Endothelial cell (in vitro differentiated cells): ENCODE measurements at places on chromosomes 1 and 21. TPM values are rescaled to one million over a fixed set of nuclear protein-coding genes. Genes with fewer than 3 reads are reported as not detected.
A peak's percentile ranks its signal among the peaks of the same experiment; 100 is the strongest.

GRCh38 chr1:243474136-243474881 lies 218.5 kb downstream of the SDCCAG8 start:
- H3K4me3 ChIP-seq = no peak overlapping the region
- peaks cover 3% of the 10 kb centered on the region for H3K27me3 ChIP-seq
- H3K36me3 ChIP-seq = peaks cover 4% of the 10 kb centered on the region
- H3K4me1 ChIP-seq = peaks cover 2% of the 10 kb centered on the region

DNA sequence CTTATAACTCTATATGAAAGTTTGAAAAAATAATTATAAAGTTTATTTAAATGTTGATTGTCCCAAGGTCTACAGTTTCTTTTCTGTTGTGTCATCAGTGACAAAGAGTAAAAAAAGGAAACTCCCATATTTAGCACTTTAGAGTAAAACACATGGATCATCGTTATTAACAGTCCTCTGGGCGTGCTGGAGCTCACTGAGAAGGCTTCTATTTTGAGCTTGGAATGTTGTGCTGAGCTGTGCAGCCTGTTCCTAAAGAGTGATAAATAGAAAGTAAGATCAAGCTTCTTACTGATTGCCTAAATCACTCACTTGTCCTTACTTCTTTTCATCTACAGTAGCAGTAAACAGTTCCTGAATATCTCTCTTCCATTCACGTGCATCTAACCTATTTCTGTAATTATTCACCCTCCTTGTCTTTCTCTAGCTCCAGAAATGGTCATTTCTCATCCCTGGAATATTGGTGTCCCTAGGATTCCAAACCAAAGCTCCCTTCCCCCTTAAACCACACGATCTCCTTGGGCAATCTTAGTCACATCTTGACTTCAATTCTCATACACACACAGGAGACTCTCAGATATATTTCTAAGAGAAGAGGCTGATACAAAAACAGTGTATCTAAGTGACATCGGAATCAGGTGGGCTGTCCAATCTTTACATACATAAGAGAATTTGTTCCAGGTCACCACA lies 11.9 kb downstream of the GBP5 start:
- peaks cover 19% of the 10 kb centered on the region for H3K4me1 ChIP-seq
- no peaks in the 10 kb centered on the region for H3K36me3 ChIP-seq
- no peak for DNase-seq
- H3K4me3 ChIP-seq = no peak overlapping the region

GRCh38 chr1:150280138-150280707 lies 2.1 kb upstream of the CIART start:
- no peak for DNase-seq
- H3K4me3 ChIP-seq = peak overlapping the region; percentile 61
- H3K27me3 ChIP-seq = peaks cover 14% of the 10 kb centered on the region
- H3K36me3 ChIP-seq = peaks cover 60% of the 10 kb centered on the region

DNA sequence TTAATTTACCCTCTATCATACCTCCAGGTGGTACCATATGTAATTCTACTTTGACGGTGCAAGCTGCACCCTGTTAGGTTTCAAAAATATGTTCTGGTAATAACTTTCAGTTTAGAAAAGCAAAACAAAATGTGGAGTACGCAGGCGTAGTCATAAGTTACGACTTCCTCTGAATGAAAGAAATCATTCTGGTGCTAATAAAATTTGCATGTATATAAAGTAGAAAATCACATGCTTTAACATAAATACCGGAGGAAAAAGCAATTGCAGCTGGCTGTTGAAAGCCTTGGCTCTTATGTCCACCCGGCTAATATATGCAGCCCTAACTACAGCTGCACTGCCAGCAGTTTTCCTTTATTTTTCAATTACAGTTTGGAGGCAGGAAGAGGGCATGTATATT lies 65.2 kb upstream of the TMPRSS15 start:
- no peaks in the 10 kb centered on the region for H3K36me3 ChIP-seq
- H3K27ac ChIP-seq = no peak overlapping the region
- no peak for DNase-seq
- H3K27me3 ChIP-seq = no peaks in the 10 kb centered on the region

The BARHL2 gene
- not detected for total RNA-seq

GRCh38 chr1:29668551-29669157 lies 432.3 kb downstream of the PTPRU start:
- no peak overlapping the region for H3K27ac ChIP-seq
- no peak for DNase-seq
- H3K4me3 ChIP-seq = no peak overlapping the region
- no peaks in the 10 kb centered on the region for H3K36me3 ChIP-seq
- H3K27me3 ChIP-seq = peaks cover 4% of the 10 kb centered on the region
- no peaks in the 10 kb centered on the region for H3K4me1 ChIP-seq

DNA sequence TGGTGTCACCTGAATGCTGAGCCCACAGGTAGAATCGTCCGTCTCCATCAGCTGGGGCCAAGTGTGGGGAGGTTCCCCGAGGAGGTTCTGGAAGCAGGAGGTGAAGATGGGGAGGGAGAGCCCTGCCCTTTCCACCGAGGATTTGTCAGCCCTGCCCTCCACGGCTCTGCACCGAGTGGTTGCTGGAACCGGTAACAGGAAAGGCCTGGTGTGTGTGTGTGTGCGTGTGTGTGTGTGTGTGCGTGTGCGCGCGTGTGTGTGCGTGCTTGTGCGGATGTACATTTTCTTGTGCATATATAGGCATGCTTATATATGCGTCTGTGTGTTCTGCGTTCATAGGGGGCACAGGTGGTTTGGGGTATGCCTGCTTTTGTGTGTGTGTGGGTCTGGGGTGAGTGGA lies 3.5 kb downstream of the NBL1 start:
- no peak for DNase-seq
- H3K27ac ChIP-seq = no peak overlapping the region
- peaks cover 9% of the 10 kb centered on the region for H3K27me3 ChIP-seq
- H3K36me3 ChIP-seq = no peaks in the 10 kb centered on the region
- no peak overlapping the region for H3K4me3 ChIP-seq

The LEMD1 gene
- 3.0 TPM for total RNA-seq

DNA sequence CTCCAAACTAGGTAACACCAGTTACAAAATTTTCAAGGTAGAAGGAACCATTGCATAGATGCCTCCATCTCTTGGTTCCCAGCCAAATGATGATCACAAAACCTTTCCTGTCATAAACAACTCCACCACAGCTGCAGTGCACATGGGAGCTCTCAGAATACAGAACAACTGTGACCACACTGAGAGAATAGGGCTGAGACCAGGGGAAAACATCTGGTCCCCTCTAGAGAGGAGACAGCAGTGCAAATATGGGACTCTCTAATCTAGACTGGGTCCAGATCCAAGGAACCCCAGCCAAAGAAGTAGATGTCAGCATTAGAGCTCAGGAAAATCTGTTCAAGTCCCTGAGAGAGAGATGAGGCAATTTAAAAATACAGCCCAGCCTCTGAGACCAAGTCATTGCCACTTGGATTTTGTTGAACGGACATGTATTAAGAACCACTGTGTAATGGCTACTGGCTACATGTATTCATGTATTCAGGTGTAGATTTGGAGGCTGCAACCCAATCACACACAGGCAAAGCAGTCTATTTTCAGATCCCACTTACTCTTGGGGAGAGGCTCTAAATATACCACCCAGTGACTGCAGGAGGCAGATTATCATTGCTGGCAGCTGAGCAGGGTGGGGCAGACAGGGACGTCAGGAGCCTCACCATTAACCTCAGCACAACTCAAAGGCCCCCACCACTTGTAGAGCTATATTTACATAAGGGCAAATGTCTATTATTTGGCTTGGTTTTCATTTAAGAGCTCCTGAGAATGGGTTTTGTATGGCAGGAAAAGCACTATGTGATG lies 7.6 kb upstream of the RXRG start:
- H3K4me3 ChIP-seq = no peak overlapping the region
- no peak overlapping the region for H3K27ac ChIP-seq
- H3K27me3 ChIP-seq = peaks cover 1% of the 10 kb centered on the region
- no peaks in the 10 kb centered on the region for H3K36me3 ChIP-seq
- H3K4me1 ChIP-seq = no peaks in the 10 kb centered on the region
- DNase-seq = no peak

The RORC gene
- 1.0 TPM for total RNA-seq

DNA sequence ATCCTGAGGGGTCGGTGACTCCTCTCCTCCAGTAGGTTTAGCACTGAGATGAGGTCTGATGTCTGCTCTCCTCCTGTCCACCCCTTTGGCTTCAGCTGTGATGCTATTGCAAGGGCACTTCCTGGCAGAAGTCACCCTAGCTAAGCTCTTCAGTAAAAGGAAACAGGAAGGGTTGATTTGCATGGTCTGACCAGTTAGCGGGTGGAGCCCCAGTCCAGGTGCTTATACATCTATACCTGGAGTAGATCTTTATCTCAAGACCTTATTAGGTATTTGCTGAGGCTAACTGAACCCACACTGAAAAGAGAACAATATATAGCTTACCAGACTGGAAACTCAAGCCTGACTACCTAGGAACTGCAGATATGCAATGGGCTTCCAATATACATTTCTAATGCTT lies 28.9 kb upstream of the NFASC start:
- no peak for DNase-seq
- H3K4me1 ChIP-seq = no peaks in the 10 kb centered on the region
- no peak overlapping the region for H3K4me3 ChIP-seq
- no peak overlapping the region for H3K27ac ChIP-seq

The CYP4B1 gene
- total RNA-seq = not detected

DNA sequence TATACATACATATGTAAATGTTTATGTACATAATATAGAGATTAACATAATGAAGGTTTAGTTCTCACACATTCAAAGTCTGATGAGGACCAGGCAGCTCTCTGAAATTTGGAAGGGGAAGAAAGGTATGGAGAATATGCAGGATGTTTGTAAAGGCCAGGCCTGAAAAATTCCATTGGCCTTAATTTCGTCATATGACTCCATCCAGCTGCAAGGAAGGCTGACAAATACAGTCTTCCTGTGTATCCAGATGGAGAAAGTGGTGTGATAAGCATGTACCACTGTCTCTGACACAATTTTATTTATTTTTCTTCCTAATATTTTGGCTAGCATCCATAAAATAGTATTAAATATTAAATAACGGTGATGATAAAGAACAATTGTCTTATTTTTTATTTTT lies 6.3 kb upstream of the SGIP1 start:
- H3K4me3 ChIP-seq = no peak overlapping the region
- H3K27me3 ChIP-seq = no peaks in the 10 kb centered on the region
- DNase-seq = no peak

DNA sequence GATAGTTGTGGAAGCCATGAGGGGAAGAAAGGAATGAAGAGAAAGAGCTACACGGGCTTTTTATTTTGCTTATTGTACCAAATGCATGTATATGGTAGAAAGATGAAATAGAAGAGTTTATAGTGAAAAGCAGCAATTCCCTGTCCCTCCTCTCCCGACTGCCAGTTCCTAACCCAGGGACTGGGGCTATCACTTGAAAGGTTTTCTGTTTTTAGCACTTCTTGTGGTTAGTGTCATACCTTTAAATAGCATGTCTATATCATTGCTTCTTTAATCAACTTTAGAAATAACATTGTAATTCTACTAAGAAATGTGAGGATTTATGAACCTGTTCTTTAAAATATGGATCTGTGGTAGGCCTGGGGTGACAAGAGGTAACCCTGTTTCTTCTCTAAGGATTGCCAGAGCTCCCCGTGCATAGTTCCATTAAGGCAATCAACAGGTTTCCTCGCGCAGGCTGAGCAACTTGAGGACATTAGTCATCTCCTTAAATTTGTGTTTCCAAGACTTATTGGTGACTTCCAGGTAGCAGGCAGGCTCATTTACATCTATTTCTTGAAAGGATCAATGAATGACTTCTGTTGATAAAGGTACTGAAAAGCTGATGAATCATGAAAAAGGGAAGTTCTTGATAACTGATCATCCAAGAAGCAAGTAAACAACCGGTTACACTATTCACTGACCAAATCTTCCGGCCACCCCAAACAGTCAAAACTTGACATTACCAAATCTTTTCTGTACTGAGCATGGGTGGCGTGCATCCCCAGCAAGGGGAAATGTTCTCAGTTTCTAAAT lies 37.8 kb upstream of the S1PR1 start:
- H3K27ac ChIP-seq = no peak overlapping the region
- peaks cover 6% of the 10 kb centered on the region for H3K4me1 ChIP-seq
- H3K4me3 ChIP-seq = no peak overlapping the region
- no peaks in the 10 kb centered on the region for H3K36me3 ChIP-seq

GRCh38 chr1:171985639-171986038 lies 144.3 kb downstream of the DNM3 start:
- no peak overlapping the region for H3K4me3 ChIP-seq
- H3K36me3 ChIP-seq = no peaks in the 10 kb centered on the region
- peak; percentile 18 for DNase-seq
- H3K27me3 ChIP-seq = peaks cover 5% of the 10 kb centered on the region

DNA sequence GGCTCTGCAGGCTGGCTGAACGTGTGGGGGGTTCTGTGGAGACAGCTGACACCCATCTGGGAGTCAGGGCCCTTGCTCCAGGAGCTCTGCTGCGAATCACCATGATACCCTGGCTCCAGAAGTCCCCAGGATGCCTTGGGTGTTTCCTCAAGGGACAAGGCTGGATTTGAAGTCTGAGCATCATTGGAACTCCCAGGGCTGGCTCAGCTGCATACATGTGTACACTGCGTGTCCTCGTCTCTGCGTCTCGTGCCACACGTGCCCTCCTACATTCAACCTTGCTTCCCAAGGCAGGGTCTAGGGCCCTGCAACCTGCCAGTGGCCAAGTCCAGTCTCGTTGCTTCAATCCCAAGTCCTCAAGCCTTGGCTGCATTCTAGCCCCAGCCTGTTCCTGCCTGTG lies 11.7 kb downstream of the CSF1 start:
- peaks cover 42% of the 10 kb centered on the region for H3K4me1 ChIP-seq
- no peak overlapping the region for H3K4me3 ChIP-seq
- H3K36me3 ChIP-seq = peaks cover 26% of the 10 kb centered on the region
- H3K27me3 ChIP-seq = peaks cover 12% of the 10 kb centered on the region
- no peak overlapping the region for H3K27ac ChIP-seq

DNA sequence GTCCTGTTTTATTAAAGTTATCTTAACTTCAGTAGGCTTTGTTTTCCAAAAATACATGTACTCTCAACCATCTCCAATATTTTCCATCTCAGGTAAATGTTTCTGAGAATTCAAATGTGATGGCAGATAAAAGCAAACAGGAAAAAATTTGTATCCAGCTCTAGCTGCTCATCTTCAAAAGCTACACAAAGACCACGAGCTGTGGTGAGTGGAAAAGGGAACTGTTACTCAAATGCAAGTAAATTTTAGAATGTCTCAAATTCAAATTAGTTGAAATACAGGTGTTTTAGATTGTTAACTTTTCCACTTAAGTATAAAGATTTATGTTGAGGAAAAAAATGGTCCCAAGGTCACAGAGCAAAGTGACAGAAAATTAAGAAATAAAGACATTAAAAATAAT lies 216.0 kb downstream of the SLC45A1 start:
- DNase-seq = no peak
- H3K4me1 ChIP-seq = peaks cover 2% of the 10 kb centered on the region
- peaks cover 10% of the 10 kb centered on the region for H3K36me3 ChIP-seq
- peaks cover 8% of the 10 kb centered on the region for H3K27me3 ChIP-seq
- no peak overlapping the region for H3K27ac ChIP-seq

DNA sequence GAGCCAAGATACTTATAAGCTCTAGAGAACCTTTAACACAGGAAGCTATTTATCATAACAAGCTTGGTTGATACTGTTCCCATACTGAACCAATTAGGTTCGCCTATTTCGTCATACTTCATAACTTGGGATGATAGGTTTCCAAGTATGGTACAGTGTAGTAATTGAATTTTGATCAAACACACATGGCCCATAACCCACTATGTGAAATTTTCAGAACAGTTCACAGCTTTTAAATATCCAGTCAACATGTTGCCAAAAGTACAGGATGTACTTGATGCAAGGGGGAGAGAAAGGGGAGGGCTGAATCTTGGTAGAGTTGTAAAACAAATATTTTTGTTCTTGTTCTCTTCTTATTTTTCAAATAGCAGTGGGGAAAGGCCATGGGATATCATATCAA lies 86.6 kb downstream of the TM2D1 start:
- peaks cover 8% of the 10 kb centered on the region for H3K4me1 ChIP-seq
- H3K36me3 ChIP-seq = no peaks in the 10 kb centered on the region
- H3K27me3 ChIP-seq = no peaks in the 10 kb centered on the region
- no peak overlapping the region for H3K27ac ChIP-seq

The ITGB2 gene
- 21.3 TPM for total RNA-seq

The NFASC gene
- total RNA-seq = 3.8 TPM

The EIF2D gene
- 32.7 TPM for total RNA-seq
